ENCODE measurements at places on chromosomes 12 and 14.

GRCh38 chr12:71057330-71057729 is 100.5 kb downstream of the TSPAN8 start:
- no peak for DNase-seq

DNA sequence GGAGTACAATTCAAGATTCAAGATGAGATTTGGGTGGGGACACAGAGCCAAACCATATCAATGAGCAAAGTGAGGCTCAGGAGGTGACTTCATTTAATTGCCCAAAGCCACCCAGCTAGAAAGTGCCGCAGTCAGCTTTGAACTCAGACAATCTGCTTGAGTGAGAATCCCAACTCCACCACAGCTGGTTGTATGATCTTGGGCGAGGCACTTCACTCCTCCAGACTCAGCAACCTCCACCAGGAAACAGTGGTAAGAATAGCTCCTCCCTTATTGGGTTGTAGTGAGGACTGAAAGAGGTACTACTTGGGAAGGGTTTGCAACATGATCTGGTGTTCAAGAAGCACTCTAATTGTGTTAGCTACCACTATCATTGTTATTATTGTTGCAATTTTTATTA is 129.2 kb upstream of the RFLNA start:
- no peak for DNase-seq

DNA sequence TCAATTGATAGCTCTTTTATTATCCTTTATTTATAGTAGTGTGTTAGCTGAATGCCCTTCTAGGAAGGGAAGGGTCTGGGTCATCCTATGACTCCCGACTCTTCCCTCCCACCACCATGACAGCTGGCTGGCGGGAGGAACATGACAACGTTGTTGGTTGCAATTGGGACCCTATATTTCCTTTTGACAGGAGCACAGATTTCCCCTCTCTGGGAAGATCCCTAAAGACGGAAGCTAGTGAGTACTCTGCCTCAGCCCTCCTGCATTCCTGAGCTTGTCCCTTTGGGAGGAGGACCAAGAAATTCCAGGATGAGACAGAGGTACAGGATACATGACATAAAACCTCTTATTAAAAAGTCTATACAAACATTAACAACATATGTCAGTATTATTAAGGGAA is 485.4 kb downstream of the NAV3 start:
- DNase-seq, result no peak

DNA sequence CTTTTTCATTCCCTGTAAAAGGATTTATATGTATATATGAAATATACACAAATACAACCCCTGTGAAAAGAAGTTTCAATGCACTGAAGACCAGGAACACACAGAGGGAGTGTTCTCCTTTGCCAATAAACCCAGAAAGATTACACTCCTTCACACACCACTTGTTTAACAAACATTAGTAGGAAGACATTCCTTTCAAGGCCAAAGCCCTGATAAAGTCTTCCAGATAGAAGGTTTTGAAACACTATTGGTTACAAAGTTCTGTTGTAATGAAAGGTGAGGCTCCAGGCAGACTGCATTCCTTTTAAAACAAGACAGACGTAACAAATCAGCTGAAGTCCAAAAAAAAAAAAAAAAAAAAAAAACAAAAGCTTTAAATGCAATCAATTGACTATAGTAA is 81.0 kb downstream of the PTPN21 start:
- no peak for DNase-seq

DNA sequence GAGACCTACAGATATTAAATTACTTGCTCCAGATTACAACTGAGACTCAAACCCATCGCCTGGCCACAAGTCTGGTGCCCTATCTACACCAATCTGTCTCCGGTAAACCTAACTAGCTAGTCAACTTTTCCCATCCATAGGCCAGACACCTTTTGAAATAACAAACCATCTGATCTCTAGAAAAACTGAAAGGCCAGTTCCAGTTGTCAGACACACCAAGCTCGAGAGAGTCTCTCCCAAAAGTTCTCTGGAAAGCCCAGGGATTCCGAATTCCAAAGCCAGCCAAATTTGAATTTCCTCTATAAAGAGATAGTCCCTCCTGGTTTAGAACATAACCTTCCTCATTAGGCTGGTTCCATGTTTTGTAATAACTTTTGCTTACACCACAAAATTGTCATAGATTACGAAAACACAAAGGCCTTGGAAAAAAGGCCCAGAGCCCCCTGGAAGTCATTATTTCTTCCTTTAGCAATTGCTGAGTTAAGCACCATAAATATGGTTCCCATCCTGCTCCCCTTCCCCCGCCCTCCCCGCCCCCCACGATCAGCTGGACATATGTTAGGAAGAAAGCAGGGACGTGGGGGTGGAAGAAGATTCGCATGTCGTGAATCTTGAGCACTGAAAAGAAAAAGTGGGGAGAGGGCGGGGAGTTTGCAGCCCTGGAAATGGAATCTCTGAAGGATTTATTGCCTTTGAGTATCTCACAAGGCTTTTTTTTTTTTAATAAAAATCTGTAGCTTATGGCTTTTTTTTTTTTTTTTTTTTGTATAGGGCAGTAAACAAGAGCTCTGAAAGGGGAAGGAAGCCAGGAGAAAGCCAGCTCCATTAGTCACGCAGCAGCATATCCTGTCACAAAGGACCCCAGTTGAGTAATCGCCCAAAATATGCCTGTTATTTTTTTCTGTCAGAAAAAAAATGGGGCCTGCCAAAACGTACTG is 110.4 kb downstream of the ZFP36L1 start:
- DNase-seq, result peak; percentile 51

- DNase-seq, result no peak
Observed at GRCh38 chr12:96239711-96240635, 45.8 kb downstream of the ELK3 start.

DNA sequence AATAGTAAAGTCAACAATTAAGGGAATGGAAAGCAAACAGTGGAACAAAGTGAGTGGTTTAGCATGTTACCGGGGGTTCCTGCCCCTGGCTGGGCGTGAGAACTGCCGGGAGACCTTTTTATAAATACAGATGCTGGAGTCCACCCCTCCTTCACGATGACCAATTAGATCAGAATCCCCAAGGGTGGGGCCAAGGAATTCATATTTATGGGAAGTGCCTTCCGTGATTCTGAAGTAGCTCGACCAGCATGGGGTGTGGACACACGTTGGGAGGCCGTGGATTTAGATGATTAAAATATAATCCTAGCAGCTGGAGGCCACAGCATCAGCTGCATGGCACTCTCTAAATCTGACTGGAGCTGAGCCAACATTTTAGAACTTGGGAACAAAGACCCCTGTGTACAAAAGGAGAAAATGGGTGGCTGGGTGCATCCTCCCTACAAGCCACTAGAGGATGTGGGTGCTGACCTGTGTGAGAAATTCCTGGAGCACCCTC is 87.9 kb downstream of the SRRM4 start:
- DNase-seq, result no peak

GRCh38 chr12:57869298-57869926 is 22.9 kb upstream of the CTDSP2 start:
- DNase-seq, result no peak

DNA sequence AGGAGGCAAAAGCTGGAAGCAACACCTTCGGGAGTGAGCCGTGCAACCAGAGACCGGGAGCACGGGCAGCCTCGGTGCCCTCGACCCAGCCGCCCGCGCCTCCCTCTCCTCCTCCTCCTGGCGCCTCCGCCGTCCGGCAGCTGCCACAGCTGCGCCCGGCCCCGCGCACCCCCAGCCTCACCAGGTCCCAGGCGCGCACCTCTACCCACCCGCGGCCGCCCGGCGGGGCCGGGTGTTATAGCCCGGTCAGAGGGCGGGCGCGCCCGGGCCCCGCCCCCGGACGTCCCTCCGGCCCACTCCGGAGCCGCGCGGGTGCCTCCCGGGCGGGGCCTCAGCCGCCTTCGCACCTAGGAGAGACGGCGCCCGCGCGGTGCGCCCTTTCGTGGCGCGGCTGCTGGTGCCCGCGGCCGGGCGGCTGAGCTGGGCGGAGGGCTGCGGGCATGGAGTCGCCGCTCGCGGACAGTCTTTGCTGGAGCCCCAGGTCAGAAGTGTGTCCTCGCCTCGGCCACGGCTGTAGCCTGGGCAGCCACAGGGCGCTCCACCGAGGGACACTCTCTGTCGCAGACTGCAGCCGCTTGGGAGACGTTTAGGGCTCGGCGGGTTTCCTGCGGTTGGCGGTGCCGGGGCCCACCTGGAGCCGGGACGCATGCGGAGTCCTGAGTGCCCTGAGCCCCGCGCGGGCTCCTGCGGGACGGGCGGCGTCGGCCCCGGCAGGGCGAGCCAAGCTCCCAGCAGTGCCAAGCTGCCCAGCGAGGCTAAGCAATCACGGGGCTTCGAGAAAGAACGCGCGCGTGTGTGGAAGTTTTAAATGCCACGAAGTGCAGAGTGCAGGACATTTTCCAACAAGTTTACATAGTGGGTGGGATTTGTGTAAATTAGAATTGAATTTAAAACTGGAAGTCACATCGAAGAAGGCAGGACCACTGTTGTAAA is at the start of gene CPM:
CPM (minus strand) TSS at position 211 of the 933 bp plus-strand sequence. CDS start 334 bp downstream, outside the sequence.
- peak; percentile 72 for DNase-seq

GRCh38 chr12:64745980-64746379 is 13.2 kb downstream of the GNS start:
- no peak for DNase-seq

DNA sequence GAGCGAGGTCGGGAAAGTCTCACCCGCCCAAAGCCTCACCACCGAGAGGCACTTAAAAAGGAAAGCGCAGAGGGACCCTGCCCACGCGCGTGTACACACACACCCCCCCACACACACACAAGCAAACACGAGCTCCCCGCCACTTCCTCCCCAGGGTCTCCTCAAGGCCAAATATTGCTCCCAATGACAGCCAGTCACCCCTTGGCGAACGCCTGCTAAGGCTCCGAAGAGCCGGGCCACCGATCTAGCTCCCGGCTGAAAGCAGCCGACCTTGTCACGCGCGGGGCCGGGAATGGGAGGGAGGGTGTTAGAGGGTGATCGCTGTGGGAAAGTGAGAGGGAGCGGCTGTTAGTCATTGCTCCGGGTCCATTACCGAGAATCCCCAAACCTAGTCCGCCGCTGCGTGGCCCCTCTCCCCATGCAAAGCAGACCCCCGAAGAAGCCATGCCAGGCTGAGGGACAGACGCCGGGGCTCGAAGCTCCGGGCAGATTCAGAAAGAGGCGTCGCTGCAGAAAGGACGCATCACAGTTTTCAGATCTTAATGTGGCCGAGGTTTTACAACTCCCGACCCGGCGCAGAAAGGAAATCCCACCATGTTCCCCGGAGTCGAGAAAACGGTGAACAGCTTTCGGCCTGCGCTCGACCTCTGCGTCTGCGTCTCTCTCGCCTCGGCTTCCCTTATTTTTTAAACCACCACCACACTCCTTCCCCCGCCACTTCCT is 2.6 kb downstream of the BMP4 start:
- DNase-seq, result no peak

- DNase-seq, result no peak
Observed at GRCh38 chr12:13177373-13177772, 19.2 kb upstream of the EMP1 start.

GRCh38 chr14:105021656-105022275 is 883 bp upstream of the CDCA4 start:
- DNase-seq, result no peak

GRCh38 chr14:67982711-67983608 is 163.4 kb downstream of the RAD51B start:
- no peak for DNase-seq

GRCh38 chr12:11810206-11810545 is 160.7 kb downstream of the ETV6 start:
- DNase-seq, result no peak

- peak; percentile 47 for DNase-seq
Observed at GRCh38 chr12:120496413-120497340, 764 bp downstream of the DYNLL1 start.

DNA sequence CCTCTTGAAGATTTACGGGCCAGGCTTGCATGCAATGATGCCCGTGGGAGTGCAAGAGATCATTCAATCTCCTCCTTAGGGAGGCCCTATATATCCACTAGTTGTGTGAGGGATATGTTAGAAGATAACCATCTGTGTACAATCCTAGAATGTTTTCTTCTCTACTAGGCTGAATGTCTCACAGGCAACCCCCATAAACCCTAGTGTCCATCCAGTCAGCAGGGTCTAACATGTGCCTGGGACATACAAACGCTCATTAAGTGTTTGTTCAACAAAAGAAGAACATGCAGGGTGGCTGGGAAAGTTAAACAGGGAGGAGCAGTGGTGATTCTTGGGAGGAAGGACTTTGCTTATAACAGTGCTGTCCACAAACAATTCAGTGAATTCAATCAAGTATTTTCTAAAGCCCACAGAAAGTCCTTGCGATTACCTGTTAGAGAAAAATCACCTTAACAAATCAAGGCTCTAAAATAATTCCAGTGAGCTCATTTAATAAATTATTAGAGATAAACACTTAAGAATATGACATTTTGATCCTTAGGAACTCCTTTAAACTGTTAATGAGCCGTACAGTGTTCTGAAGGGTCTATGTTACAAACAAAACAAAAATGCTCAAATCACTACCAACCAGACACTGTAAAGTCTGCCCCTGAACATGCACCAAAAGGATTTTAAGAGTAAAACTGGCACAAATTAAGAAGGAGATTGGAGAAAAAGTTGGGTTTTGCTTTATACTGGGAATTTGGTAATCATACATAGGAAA is 96.6 kb upstream of the FERMT2 start:
- no peak for DNase-seq

DNA sequence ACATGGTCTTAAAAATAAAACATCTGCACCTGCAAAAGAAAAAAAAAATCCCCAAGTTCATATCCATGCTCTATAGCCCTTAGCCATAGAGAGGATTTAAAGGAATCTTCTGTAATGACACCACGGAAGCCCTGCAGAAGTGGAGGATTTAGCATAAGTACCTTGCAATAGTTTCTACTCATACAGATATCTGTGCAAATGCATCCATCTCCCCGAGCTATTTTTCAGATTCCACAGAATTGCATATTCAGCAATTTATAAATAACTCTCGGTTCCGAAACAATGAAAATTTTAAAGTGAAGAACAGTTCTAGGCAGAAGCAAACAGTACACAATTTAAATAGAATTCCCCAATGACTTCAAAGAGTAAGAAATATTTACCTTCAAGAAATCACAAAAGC is 424 bp downstream of the IGF1 start:
- DNase-seq, result no peak

DNA sequence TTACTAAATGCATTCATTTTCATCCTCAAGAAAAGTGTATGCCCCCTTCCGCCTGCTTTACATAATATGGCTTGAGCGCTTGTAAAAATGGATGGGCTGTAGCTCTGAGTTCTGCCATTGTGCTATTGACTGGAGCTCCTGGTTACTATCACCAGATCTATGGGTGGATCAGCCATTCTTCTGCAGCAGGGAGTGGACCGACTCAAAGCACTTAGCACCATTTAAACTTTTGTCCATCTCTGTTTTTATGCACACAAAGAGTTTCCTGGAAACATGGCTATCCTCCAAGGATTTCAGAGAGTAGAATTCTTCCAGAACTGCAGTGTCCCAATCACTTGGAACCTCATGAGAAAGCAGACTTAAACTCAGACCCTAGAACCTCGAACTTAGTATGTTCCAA is 4.5 kb upstream of the NUMB start:
- no peak for DNase-seq

- DNase-seq, result no peak
Observed at GRCh38 chr14:53380867-53381225, 227.7 kb upstream of the DDHD1 start.

Data from CD4-positive, alpha-beta T cell treated with Interferon alpha-2 for 1 hour (primary cell).